Foreskin keratinocyte (primary cell): ENCODE measurements at places on chromosomes 16 and 17.

- DNase-seq, result peak; percentile 18
Observed at GRCh38 chr17:9768381-9768934, 22.9 kb downstream of the DHRS7C start.

DNA sequence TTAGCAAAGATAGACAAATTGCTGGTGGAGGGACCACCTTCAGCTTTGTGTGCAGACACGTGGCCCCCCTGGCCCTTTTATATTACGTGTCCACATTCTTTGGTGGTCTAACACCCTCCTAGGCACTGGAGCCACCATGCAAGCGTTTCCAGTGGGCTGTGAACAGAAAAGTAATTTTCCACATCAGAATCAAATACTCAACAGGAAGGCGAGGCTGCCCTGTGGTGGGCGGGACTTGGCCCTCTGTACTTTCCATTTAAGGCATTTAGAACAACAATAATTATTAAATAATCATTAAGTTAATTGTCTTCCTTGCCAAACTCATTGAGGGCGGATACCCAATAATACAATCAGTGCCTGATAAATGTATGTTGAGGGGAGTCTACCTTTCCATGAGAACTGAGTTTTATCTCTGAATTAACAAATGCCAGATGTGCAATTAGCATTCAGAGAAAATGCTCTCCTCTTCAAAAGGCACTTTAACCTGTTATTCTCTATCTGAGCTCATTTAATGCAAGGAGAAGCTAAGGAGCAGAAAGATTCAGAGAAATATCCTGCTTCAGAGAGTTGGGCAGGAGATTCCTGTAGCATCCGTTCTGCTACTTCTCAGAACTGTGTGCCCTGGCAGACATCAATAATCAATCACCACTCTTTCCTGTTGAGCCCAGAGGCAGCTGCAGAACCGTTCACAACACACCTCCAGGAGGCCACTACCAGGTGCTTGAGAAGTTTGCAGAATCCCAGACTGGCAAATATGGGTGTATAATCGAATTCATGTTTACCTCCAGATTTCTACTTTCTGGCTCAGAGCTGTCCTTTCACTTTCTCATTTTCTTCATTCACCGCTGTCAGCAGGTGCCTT is 109.4 kb downstream of the CMIP start:
- DNase-seq, result no peak

GRCh38 chr16:31477220-31478216 is 5.4 kb upstream of the SLC5A2 start:
- no peak for DNase-seq

DNA sequence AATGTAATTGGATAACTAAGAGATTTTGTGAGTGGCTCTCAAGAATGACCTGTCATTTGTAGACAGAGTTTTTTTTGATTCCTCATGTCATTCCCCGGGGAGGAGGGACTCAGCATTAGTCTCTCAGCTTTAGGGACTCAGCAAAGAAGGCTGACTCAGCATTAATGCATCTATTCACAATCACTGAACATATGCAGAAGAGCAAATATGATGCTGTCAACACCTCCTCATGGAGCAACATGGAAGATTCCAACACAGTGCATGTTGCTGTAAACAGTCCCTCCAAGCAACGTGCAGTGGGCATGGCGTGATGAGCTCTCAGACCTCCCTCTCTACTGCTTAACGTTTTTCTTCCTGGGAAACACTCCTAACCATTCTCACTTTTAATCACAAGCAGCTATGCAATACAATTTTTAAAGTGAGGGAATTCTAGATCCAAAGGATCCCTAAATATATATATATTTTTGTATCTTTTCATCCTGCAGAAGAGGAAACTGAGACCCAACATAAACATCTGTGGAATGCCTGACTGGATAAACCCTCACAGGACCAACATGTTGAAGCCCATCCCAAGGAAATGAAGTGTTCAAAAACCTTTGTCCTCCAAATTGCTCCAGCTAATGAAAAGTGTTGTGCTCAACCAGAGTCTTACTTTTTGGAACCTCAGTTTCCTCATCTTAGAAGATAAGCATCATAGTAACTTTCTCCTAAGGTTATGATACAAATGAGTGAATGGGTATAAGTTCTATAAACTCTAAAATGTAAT is 38.9 kb downstream of the TMEM100 start:
- no peak for DNase-seq
